GM23248 (cell line): ENCODE measurements at places on chromosomes 13 and 19. TPM values are rescaled to one million over a fixed set of nuclear protein-coding genes. Genes with fewer than 3 reads are reported as not detected.

Gene SPACA4
- not detected in 2 replicates for total RNA-seq

Gene VAV1
- not detected in 2 replicates for total RNA-seq

Gene CASP14
- not detected in 2 replicates for total RNA-seq

Gene PRR20B
- total RNA-seq = not detected in 2 replicates

Gene FXYD1
- total RNA-seq = 0.43 TPM in 1 of 2 replicates, not detected in the other

Gene JUND
- total RNA-seq = 123 and 172 TPM in 2 replicates

DNA sequence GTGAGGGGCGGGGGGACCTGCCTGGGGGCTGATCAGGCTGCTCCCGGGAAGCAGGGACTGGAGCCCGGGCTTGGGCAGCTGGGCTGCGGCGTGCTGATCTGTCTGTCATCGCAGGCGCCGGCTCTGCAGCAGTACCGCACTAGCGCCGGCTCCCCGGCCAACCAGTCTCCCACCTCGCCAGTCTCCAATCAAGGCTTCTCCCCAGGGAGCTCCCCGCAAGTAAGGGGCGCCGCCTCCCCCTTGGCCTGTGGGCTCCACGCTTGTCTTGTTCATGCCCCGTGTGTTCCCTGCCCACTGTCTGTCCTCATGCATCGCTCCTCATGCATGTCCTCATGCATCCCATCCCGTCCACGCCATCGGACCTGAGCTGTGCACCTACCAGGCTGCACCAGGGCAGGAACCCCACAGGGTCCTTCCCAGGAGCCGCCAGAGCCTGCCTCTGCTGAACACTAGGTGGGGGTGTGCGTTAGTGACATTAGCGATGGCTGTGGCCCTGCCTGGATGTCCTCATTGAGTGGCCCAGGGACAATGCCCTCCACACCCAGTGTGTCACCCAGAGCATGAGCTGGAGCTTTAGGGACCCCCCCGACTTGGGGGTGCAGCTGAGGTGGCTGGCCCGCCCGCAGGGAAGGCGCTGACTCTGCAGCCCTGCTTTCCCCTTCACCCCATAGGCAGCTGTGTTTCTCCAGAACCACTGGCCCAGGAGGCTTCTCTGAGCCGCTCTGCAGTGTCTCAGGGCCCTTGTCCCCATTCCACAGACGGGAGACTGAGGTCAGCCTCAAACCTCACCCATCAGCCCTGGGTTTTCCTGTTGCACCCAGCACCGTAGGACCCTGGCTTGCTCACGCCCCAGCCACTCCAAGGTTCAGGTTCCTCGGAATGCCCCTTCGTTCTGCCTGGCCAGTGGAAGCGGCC is 19.5 kb downstream of the COMP start:
- no peak overlapping the region for H3K27ac ChIP-seq
- no peaks in the 10 kb centered on the region for H3K36me3 ChIP-seq
- H3K4me1 ChIP-seq = peaks cover 8% of the 10 kb centered on the region
- no peak for DNase-seq
- H3K27me3 ChIP-seq = no peaks in the 10 kb centered on the region

GRCh38 chr19:48244281-48244680 is 11.4 kb downstream of the CARD8 start:
- no peaks in the 10 kb centered on the region for H3K27me3 ChIP-seq
- no peak overlapping the region for H3K27ac ChIP-seq
- no peaks in the 10 kb centered on the region for H3K36me3 ChIP-seq
- DNase-seq = no peak
- H3K4me1 ChIP-seq = no peaks in the 10 kb centered on the region

DNA sequence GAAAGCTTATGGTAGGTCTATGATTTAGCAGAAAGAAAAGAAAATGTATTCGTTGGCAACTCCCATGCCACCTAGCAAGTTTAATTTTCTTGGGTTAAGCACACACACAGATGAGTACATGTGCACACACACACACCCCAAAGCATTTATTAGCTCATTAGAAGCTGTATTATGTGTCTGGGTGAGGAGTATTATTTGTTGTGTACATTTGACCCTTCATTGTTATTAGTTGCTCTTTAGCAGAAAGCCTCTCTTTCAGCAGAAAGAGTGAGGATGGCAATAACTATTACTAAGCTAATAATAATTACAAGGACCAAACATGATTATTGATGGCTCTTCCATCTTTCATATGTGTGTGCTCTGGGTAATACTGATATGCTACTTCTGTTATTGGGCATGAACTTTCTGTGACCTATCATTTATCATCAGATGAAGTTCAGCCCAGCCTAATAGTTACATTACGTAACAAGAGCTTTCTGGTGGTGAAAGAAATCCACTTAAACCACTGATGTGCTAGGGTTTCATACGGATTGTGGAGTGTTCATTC is 177.4 kb upstream of the OBI1 start:
- H3K4me1 ChIP-seq = no peaks in the 10 kb centered on the region
- H3K36me3 ChIP-seq = no peaks in the 10 kb centered on the region
- no peaks in the 10 kb centered on the region for H3K27me3 ChIP-seq

DNA sequence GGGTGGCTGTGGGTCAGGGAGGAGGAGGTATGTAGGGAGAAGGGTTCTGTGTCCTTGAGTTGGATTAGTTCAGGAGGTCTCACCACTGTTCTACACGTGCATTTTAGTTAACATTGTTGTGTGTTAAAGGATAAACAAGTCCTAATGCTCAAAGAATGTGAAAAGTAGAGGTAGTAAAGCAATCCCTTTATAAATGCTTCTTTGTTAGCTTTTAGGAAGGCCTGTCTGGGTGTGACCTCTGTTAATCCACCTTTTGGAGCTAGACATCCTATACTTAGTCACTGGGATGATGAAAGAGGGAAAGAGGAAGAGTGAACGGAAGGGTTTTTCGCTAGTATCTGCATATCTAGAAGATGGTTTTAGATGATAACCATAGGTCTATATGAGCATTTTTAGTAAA is 42.2 kb upstream of the FLT1 start:
- no peak overlapping the region for H3K4me3 ChIP-seq
- H3K4me1 ChIP-seq = 0 out of 2 replicates have a peak, but pooled peaks cover 3% of the 10 kb centered on the region
- H3K36me3 ChIP-seq = no peaks in the 10 kb centered on the region
- no peak for DNase-seq

GRCh38 chr19:38291855-38292254 is 12.2 kb upstream of the C19orf33 start:
- H3K4me3 ChIP-seq = no peak overlapping the region
- H3K27me3 ChIP-seq = no peaks in the 10 kb centered on the region
- H3K27ac ChIP-seq = no peak overlapping the region
- H3K36me3 ChIP-seq = no peaks in the 10 kb centered on the region

DNA sequence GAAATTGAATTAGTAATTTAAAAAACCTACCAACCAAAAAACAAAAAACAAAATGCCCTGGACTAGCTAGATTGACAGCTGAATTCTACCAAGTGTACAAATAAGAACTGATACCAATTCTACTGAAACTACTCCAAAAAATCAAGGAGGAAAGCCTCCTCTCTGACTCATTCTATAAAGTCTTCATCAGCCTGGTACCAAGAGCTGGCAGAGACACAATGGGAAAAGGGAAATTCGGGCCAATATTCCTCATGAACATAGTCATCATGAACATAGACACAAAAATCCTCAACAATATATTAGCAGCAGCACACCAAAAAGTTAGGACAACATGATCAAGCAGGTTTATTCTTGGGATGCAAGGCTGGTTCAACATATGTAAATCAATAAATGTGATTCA is 2667.7 kb upstream of the PCDH20 start:
- no peak overlapping the region for H3K4me3 ChIP-seq
- H3K27ac ChIP-seq = no peak overlapping the region
- H3K4me1 ChIP-seq = no peaks in the 10 kb centered on the region
- no peak for DNase-seq
- H3K27me3 ChIP-seq = no peaks in the 10 kb centered on the region
- H3K36me3 ChIP-seq = no peaks in the 10 kb centered on the region

- no peak overlapping the region for H3K27ac ChIP-seq
- H3K36me3 ChIP-seq = no peaks in the 10 kb centered on the region
- no peak for DNase-seq
- H3K4me1 ChIP-seq = no peaks in the 10 kb centered on the region
- H3K27me3 ChIP-seq = no peaks in the 10 kb centered on the region
Measured at GRCh38 chr13:62432906-62433305, 1017.3 kb upstream of the PCDH20 start.

GRCh38 chr13:98542568-98543377 is 34.1 kb downstream of the STK24 start:
- peaks cover 51% of the 10 kb centered on the region for H3K4me1 ChIP-seq
- peak overlapping the region; percentile 64 for H3K27ac ChIP-seq
- H3K4me3 ChIP-seq = peak overlapping the region; percentile 4
- DNase-seq = peak; percentile 35
- no peaks in the 10 kb centered on the region for H3K36me3 ChIP-seq
